ENCODE measurements at places on chromosomes 5 and 9. TPM values are rescaled to one million over a fixed set of nuclear protein-coding genes. Genes with fewer than 3 reads are reported as not detected.

GRCh38 chr5:82105457-82105856 is 133.6 kb downstream of the ATG10 start:
- peaks cover 4% of the 10 kb centered on the region for H3K4me1 ChIP-seq
- H3K4me3 ChIP-seq: no peak overlapping the region
- no peak overlapping the region for H3K27ac ChIP-seq
- H3K36me3 ChIP-seq: no peaks in the 10 kb centered on the region

Gene SLC36A2
- total RNA-seq: not detected

DNA sequence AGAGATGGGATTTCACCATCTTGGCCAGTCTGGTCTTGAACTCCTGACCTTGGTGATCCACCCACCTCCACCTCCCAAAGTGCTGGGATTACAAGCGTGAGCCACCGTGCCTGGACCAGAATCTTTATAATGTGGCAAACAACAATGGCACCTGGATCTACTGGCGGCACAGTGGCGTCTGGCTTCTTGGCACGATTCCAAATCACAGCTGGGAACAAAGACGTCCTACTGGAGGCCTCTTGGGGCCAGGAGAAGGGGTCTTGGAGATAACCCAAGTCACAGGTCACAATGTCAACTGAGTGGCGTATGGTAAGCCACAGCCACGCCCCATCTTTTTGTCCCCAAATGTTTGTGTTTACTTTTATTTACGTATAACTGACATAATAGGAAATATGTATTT is 77.8 kb upstream of the RAPGEF1 start:
- DNase-seq: no peak
- no peaks in the 10 kb centered on the region for H3K36me3 ChIP-seq
- no peak overlapping the region for H3K27ac ChIP-seq
- no peaks in the 10 kb centered on the region for H3K4me1 ChIP-seq
- H3K27me3 ChIP-seq: no peaks in the 10 kb centered on the region

- H3K4me1 ChIP-seq: peaks cover 34% of the 10 kb centered on the region
- no peaks in the 10 kb centered on the region for H3K36me3 ChIP-seq
Measured at GRCh38 chr5:137666461-137666850, 69.4 kb downstream of the KLHL3 start.

Gene TRIM14
- total RNA-seq: 4.1 TPM

Gene CD72
- 5.8 TPM for total RNA-seq

DNA sequence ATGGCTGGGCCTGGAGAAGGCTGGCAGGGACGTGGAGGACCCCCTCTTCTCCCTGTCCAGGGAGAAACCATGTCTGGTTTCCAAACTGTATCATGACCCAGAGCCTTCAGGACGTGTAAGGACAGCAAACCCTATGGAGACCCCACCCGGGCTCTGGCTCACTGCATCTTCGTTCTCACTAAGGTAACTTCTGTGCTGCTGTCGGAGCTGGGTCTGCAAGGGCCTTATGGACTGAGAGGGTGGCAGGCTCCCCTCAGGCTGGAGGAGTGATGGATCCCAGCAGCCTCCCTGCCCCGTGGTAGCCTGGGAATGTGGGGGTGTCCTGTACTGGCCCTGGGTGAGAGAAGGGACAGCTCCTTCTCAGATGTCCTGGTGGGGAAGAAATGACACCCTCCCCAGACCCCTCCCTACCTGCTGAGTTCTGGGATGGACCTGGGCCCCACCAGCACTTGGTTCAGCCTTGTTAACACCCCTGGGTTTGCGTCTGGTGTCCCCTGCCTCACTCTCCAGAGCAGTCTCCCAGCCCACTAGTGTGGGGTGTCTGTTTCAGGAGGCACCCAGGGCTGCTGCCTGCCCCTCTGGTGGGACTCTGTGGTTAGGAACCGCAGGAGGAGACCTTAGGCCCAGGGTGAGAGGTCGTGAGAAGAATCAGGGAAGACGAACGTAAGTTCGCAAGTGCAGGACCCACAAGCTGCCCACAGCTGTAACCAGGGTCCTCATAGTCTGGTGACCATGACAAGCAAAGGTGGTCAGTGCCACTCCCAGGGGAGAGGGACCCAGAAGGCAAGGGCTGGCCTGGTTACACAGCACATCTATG is 6.6 kb downstream of the SPATA31E1 start:
- no peak overlapping the region for H3K4me3 ChIP-seq
- H3K27ac ChIP-seq: no peak overlapping the region
- H3K27me3 ChIP-seq: no peaks in the 10 kb centered on the region
- no peaks in the 10 kb centered on the region for H3K4me1 ChIP-seq

- H3K36me3 ChIP-seq: no peaks in the 10 kb centered on the region
- no peaks in the 10 kb centered on the region for H3K27me3 ChIP-seq
- DNase-seq: no peak
- no peak overlapping the region for H3K27ac ChIP-seq
- no peaks in the 10 kb centered on the region for H3K4me1 ChIP-seq
- H3K4me3 ChIP-seq: no peak overlapping the region
Measured at GRCh38 chr5:115214541-115214940, 44.8 kb upstream of the TRIM36 start.

Gene PTGR1
- total RNA-seq: 28.2 TPM

GRCh38 chr9:111783857-111784256 is 10.9 kb downstream of the SHOC1 start:
- H3K27ac ChIP-seq: no peak overlapping the region
- no peak overlapping the region for H3K4me3 ChIP-seq

Gene SPATA31E1
- under 0.01 TPM for total RNA-seq

Gene MGAT1
- 204 TPM for total RNA-seq

- H3K27ac ChIP-seq: no peak overlapping the region
- H3K27me3 ChIP-seq: no peaks in the 10 kb centered on the region
- DNase-seq: no peak
- no peaks in the 10 kb centered on the region for H3K36me3 ChIP-seq
- no peak overlapping the region for H3K4me3 ChIP-seq
Measured at GRCh38 chr5:98308231-98308630, 465.2 kb upstream of the RGMB start.

DNA sequence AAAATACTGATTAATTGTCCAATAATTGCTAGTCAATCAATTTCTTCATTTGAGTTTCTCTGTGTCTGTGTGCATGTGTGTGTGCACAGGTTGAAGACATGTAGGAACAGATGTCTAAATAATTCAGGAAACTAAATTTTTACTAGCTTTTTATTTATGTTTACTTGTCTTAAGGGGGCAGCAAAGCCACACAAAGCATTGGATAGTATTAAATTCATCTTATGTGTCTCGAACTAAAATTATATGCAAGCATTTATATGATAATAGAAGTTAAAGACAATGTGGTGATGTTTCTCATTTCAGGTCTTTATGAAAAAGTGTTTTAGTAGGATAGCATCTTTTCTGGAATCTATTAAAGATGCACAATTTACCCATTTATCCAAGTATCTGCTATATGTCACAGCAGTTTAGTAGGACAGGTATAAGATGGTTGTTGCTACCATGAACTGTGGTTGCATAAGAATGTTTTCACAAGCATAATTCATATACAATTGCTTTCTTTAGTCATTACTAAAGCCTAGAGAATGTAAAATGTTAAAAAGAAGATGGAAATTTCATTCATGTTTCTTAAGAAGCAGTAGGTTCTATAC is 784.6 kb upstream of the NUDT12 start:
- H3K27ac ChIP-seq: no peak overlapping the region
- no peaks in the 10 kb centered on the region for H3K36me3 ChIP-seq
- DNase-seq: no peak

Gene TXNDC8
- not detected for total RNA-seq

- no peaks in the 10 kb centered on the region for H3K27me3 ChIP-seq
- H3K36me3 ChIP-seq: no peaks in the 10 kb centered on the region
- H3K27ac ChIP-seq: no peak overlapping the region
- DNase-seq: no peak
Measured at GRCh38 chr5:40882291-40882690, 27.0 kb upstream of the C7 start.

- H3K4me3 ChIP-seq: no peak overlapping the region
- DNase-seq: no peak
- H3K4me1 ChIP-seq: no peaks in the 10 kb centered on the region
- no peak overlapping the region for H3K27ac ChIP-seq
Measured at GRCh38 chr5:159301466-159301865, 28.8 kb downstream of the IL12B start.

Gene NUTM2F
- total RNA-seq: not detected

Gene EIF4E1B
- total RNA-seq: not detected

Gene CTXN3
- total RNA-seq: not detected

GRCh38 chr9:111645806-111646205 is 14.7 kb downstream of the DNAJC25 start:
- no peaks in the 10 kb centered on the region for H3K27me3 ChIP-seq
- no peak overlapping the region for H3K27ac ChIP-seq
- no peak for DNase-seq
- peaks cover 5% of the 10 kb centered on the region for H3K36me3 ChIP-seq
- H3K4me3 ChIP-seq: no peak overlapping the region
- no peaks in the 10 kb centered on the region for H3K4me1 ChIP-seq

- no peak for DNase-seq
- no peaks in the 10 kb centered on the region for H3K4me1 ChIP-seq
- no peak overlapping the region for H3K4me3 ChIP-seq
Measured at GRCh38 chr5:23742701-23743100, 235.3 kb downstream of the PRDM9 start.

DNA sequence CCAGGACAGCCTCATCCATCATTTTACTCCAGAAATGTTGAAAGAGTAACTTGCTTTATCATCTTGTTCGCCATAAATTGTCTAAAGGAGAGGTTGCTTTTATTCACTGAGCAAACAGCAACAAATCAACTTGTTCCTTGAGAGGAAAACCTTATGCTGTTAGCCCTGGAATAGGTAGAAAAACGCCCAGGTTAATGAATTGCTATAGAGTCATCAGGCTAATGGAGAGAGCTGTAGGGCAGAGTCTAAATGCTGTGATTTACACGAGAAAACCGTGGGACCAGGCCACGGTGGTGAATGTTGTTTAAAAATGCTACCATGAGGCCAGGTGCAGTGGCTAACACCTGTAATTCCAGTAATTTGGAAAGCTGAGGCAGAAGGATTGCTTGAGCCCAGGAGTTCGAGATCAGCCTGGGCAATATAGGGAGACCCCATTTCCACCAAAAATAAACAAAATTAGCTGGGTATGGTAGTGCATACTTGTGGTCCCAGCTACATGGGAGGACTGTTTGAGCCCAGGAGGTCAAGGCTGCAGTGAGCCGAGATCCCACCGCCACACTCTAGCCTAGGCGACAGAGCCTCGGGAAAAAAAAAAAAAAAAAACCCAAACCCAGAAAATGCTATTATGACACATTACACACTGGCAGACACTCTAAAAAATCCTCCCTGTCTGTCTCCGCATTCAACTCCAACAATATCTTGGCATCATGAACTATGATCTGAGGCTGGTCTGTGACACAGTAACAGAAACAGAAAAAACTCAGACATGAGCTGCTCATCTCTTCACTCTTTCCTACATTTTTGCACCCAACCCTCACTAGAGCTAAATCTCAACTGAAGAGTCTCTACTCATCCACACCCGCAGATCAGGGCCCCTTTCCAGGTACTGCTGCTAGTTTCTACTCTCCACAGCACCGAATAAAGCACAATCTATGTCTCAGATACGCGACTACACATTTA is 118.6 kb upstream of the RETREG1 start:
- H3K4me3 ChIP-seq: no peak overlapping the region
- H3K36me3 ChIP-seq: no peaks in the 10 kb centered on the region
- peak overlapping the region; percentile 56 for H3K27ac ChIP-seq
- DNase-seq: no peak

- H3K36me3 ChIP-seq: peaks cover 37% of the 10 kb centered on the region
- peaks cover 8% of the 10 kb centered on the region for H3K4me1 ChIP-seq
- no peak overlapping the region for H3K27ac ChIP-seq
- H3K4me3 ChIP-seq: no peak overlapping the region
- no peaks in the 10 kb centered on the region for H3K27me3 ChIP-seq
Measured at GRCh38 chr9:128109050-128109709, 18.3 kb downstream of the PTGES2 start.

DNA sequence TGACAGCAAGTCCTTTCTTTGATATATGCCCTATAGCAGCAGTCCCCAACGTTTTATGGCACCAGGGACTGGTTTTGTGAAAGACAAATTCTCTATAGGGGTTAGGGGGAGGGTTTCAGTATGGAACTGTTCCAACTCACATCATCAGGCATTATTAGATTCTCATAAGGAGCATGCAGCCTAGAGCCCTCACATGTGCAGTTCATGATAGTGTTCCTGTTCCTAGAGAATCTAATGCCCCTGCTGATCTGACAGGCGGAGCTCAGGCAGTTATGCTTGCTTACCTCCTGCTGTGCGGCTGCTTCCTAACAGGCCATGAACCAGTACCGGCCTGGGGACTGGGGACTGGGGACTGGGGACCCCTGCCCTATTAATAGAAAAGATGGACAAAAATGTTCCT is 2.7 kb upstream of the RAPGEF6 start:
- H3K36me3 ChIP-seq: no peaks in the 10 kb centered on the region
- peaks cover 9% of the 10 kb centered on the region for H3K4me1 ChIP-seq
- H3K27ac ChIP-seq: no peak overlapping the region
- H3K4me3 ChIP-seq: no peak overlapping the region
- H3K27me3 ChIP-seq: no peaks in the 10 kb centered on the region

- peaks cover 16% of the 10 kb centered on the region for H3K4me1 ChIP-seq
- peaks cover 49% of the 10 kb centered on the region for H3K36me3 ChIP-seq
- H3K27me3 ChIP-seq: no peaks in the 10 kb centered on the region
Measured at GRCh38 chr9:133348718-133349573, 928 bp downstream of the RPL7A start.

- no peak overlapping the region for H3K4me3 ChIP-seq
- H3K4me1 ChIP-seq: no peaks in the 10 kb centered on the region
- peaks cover 34% of the 10 kb centered on the region for H3K36me3 ChIP-seq
Measured at GRCh38 chr5:37208883-37209797, 40.0 kb downstream of the CPLANE1 start.

GRCh38 chr9:127199001-127199791 is 65.4 kb upstream of the GARNL3 start:
- peak overlapping the region; percentile 42 for H3K27ac ChIP-seq
- peak; percentile 75 for DNase-seq
- H3K36me3 ChIP-seq: peaks cover 5% of the 10 kb centered on the region

Gene NDUFAF2
- 24.1 TPM for total RNA-seq

Gene PCDHGB5
- 19.2 TPM for total RNA-seq

Gene IFNA21
- total RNA-seq: not detected
